ENCODE measurements at places on chromosomes 16 and 17.
A peak's percentile ranks its signal among the peaks of the same experiment; 100 is the strongest.

DNA sequence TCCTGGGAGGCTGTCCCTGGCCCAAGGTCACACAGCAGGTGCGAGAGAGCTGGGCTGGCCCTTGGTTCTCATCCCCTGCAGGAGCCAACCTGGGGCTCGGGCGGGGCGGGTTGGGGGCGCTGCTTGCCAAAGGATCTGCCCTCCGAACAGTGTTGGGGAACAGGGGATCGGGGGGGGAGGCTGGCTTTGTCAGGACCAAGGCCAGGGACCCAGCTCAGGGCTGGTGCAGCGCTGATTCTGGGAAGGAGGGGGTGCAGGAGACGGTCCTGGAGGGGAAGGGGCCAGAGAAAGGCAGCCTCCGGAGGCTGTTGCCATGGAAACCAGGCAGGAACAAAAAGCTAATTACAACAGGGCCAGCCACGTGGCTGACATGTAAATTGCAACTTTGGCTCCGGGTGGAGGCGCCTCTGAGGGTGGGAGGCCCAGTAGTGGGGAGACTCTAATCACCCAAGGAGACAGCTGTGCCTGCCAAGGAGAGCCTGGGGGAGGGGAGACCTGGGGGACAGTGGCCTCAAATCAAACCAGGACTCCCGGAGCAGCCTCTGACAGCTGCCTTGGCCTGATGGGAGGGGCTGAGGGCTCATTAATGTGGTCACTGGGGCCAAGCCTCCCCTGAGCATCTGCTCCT, 1.3 kb downstream of the TUBB3 start:
- no peak for DNase-seq

DNA sequence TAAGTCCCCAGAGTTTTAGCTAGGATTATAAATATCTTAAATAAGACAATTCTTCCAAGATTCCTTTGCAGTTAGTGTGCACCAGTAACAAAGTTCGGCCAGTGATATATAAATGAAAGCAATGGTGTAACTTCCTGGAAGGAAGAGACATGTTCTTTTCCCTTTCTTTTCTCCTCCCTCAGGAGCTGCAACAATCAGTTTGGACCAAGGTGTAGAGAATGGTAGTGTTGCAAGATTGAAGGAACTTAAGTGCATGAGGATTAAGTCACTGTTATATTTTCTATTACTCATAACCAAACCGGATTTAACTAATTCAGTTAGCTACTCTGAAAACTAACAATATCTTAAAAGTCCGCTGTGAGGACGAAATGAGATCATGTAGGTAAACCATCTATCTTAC, 68.9 kb upstream of the KCNJ16 start:
- no peak for DNase-seq

DNA sequence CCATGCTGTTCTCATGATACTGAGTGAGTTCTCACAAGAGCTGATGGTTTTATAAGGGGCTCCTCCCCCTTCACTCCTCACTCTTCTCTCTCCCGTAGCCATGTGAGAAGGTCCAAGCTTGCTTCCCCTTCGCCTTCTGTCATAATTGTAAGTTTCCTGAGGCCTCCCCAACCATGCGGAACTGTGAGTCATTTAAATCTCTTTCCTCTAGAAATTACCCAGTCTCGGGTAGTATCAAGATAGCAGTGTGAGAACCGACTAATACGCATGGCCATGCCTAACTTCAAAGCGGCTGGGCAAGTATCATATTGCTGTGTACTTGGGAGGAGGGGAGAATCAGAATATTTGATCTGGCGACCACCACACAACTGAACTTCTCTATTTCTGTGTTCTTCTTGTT, 88.3 kb downstream of the PRKCB start:
- DNase-seq: no peak

DNA sequence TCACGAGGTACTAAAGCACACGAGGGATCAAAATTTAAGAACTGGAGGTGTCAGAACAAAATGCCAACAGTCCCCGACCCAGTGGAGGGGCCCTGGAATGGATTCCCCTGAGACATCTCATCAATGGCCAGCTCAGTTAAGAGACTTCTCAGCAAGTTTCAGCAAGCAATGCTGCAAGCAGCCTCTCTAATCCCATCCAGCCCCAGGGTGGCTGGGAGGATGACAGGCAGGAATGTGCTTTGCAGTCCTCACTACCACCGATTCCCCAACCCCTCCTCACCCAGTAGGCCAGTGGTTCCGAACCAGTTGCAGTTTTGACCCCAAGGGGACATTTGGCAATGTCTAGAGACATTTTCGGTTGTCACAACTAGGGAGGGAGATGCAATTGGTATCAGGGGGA, 8.7 kb downstream of the GPRC5B start:
- DNase-seq: no peak

DNA sequence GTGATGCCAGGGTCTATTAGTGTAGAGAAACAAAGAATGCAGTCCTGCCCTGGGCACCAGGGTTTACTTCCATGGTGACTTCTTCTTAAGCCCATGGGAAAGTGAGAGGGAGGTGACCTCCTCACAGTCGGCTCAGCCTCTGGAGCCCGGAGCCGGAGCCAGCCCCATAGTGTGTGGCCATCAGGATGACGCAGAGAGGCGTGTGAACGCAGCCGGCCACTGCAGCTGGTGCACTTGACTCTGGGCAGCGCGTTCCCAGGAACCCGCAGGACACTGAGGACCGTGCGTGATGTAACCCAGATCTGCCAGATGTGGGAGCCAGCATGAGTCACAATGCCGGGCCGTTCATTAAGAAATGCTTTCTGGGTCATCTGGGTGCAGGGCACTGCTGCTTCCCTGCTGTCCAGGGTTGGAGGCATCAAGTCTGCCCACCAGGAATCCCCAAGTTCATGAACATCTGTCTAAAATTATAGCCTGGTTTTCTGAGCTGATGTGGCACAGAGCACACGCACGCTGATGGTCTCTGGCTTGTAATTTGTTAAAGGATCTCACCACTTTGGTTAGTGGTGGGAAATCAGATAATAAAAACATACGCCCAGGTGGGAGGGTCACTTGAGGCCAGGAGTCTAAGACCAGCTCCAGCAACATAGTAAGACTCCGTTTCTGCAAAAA, 114.1 kb downstream of the PITPNC1 start:
- no peak for DNase-seq

- no peak for DNase-seq
These were observed 59.1 kb downstream of the TIMM22 start for GRCh38 chr17:1055751-1056645.

- DNase-seq: no peak
These were observed 57.6 kb downstream of the KNOP1 start for GRCh38 chr16:19660432-19660831.

DNA sequence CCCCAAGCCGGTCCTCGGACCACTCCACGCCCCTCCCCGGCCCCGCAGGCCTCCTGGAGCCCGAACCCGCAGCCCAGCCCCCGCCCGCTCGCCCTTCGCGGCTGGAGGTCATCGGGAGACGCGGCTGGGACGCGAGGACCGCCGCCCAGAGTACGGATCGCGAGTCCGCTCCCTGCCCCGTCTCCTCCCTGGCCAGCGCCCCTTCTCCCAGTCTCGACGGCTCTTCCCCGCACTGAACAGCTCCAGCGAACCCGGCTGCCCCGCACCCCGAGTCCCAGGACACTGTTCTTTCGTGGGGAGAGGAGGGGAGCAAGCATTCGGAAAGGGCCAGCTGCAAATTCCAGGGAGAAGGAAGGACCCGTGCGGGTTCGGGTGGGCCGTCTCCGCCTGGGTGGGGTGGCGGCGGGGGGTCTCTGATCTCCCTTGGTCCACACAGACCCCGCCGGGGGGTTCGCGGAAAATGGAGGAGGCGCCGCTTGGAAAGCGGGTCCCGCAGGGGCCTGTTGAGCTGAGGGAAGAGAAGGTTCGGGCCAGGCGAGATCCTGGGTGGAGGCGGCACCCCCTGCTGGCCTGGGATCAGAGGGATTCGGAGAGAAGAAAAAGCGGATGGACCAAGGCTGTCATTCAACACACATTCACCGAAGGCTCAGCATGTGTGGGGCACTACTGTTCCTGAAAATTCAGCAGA, 632 bp upstream of the RTN4RL1 start:
- no peak for DNase-seq

GRCh38 chr16:54585998-54586340, 299.4 kb upstream of the IRX3 start:
- DNase-seq: no peak

DNA sequence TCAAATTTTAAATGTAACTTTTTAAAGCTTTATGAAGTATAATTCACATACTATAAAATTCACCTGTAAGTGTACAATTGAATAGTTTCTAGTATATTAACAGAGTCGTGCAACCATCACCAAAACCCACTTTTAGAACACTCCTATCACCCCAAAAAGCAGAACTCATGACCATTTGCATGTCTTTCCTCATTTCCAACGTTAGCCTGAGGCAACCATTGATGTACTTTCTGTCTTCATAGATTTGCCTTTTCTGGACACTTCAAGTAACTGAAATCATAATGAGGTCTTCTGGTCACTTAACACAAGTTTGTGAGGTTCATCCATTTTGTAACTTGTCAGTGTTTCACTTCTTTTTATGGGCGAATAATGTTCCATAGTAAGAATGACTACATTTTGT, 33.2 kb downstream of the METTL16 start:
- no peak for DNase-seq

GRCh38 chr16:20846030-20846429, 39.7 kb downstream of the REXO5 start:
- DNase-seq: no peak

- DNase-seq: no peak
These were observed 31.7 kb downstream of the ZFPM1 start for GRCh38 chr16:88484505-88485365.

DNA sequence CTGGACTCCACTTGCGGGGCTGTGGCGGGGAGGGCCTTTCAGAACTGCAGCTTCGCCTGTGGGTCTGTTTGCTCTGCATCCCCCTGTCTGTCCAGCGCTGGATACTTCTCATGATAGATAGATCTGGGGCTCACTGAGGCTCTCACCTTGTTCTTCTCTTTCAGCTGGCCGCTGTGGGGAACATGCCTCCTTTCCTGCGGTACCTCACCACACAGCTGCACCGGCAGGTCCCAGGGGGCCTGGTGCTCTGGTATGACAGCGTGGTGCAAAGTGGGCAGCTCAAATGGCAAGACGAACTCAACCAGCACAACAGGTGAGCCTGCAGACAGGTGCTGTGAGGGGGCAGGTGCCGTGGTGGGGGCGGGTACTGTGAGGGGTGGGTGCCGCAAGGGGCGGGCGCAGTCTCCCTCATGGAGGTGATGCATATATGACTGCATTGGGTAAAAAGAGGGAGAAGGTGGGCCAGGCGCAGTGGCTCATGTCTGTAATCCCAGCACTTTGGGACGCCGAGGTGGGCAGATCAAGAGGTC, 6.2 kb downstream of the ENGASE start:
- DNase-seq: no peak

- no peak for DNase-seq
These were observed 852 bp downstream of the MARVELD3 start for GRCh38 chr16:71626858-71627213.

- DNase-seq: peak; percentile 78
These were observed 1.3 kb downstream of the MAZ start for GRCh38 chr16:29807426-29808218.

DNA sequence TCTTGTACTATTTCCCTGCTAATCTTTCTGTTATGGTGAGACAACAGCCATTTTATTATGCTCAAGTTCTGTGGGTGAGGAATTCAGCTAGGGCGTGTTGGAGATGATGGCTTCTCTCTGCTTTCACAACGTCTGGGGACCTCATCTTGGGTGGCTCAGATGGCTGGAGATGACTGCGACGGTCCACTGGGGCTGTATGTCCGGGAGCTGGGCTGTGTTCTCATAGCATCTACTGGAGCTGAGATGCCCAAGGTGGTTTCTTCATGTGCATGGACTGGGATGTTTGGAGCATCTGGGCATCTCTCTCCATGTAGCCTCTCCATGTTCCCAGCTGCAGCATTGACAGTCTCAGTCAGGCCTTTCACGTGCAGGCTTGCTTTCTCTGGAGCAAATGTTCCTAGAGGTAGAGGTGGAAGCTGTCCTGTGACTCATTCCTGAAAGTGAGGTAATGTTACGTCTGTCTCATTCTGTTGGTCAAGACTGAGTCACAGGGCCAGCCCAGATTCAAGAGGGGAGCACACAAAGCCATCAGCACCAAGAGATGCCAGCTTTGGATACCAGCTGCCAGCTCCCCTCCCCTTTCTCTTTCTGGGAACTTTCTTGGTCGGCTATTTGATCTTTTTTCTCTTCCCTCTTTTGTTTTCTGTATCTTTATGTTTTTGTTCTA, 96.2 kb downstream of the RAP1GAP2 start:
- DNase-seq: no peak

DNA sequence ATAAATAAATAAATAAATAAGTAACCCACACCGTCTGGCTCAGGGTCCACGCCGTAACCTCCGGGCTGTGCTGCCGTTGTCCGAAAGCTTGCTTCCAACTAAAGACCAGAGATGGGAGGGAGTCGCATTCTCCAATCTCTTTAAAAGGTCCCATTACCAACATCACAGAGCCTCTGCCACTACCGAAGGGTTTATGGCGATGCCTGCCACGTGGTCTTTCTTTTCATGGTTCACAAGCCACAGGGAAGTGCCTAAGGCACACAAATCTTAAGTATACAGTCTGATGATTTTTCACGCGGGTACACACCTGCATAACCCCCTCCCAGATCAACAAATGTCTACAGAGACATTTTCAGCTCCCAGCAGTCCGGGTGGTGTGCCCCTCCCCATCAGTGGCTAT, 1.4 kb downstream of the COTL1 start:
- DNase-seq: no peak

- DNase-seq: no peak
These were observed 15.9 kb downstream of the CHMP1A start for GRCh38 chr16:89641458-89642119.

DNA sequence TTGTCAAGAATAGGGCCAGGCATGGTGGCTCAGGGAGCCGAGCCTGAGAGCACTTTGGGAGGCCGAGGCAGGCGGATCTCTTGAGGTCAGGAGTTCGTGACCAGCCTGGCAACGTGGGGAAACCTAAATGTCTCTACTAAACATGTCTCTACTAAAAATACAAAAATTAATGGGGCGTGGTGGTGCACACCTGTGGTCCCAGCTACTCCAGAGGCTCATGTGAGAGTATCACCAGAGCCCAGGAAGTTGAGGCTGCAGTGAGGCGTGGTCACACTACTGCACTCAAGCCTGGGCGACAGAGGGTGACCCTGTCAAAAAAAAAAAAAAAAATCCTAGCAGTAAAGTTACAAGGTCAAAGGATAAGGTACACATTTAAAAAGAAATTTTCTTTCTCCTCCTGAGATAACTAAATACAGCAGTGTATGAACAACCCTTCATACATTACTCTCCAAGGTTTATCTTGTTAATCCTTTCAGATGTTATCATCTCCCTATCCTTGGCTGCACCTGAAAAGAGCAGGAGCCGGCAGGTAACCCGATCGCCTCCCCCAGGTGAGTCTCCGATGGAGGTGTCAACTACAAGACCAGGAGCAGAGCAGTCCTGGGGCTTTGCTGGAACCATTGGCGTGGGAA, 122.3 kb downstream of the GOSR1 start:
- no peak for DNase-seq

All from stimulated activated CD4-positive, alpha-beta T cell treated with anti-CD3 and anti-CD28 coated beads, TNF-alpha, amount 100 ng/mL, for 24 hours (primary cell).